ENCODE measurements at places on chromosomes 16 and 17.

- no peak for DNase-seq
Observed at GRCh38 chr16:30458561-30459394, 13.1 kb upstream of the SEPHS2 start.

DNA sequence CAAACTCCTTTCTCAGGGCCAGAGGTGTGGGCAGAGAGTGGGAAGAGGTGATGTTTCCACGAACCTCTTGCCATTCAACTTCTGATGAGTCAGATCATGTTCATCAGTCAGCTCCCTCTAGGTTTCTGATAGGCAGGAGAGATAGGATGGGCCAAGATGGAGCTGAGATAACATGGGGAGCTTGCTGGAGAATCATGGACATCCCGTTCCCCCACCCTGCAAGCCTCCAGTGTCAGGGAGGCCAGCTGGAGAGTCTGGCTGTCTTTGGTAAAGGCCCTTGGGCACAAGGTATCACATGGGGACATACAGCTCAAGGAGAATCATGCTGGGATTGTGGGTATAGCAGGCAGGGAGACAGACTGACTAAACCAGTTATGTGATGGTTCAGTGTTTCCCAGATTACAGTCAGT lies 136.0 kb upstream of the IRX3 start:
- no peak for DNase-seq

GRCh38 chr16:78995441-78995840 lies 605.1 kb downstream of the MAF start:
- no peak for DNase-seq

DNA sequence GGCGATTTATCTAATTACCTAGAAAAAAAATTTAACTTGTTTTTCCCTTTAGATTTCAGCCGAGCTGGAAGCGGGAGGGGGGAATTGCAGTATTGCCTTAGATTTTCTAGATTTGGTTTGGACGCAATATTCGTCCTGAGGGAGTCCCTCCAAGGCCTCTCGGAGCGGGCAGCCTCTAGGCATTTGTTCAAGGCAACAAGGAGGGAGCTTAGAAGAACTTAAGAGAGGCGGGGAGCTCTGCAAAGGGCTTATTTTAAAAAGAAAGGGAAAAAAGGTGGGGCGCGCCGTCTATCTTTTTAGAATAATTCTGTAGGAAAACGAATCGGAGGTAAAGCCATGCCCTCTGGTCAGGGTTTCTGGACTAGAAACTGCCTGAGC lies 407 bp upstream of the TMEM94 start:
- no peak for DNase-seq

DNA sequence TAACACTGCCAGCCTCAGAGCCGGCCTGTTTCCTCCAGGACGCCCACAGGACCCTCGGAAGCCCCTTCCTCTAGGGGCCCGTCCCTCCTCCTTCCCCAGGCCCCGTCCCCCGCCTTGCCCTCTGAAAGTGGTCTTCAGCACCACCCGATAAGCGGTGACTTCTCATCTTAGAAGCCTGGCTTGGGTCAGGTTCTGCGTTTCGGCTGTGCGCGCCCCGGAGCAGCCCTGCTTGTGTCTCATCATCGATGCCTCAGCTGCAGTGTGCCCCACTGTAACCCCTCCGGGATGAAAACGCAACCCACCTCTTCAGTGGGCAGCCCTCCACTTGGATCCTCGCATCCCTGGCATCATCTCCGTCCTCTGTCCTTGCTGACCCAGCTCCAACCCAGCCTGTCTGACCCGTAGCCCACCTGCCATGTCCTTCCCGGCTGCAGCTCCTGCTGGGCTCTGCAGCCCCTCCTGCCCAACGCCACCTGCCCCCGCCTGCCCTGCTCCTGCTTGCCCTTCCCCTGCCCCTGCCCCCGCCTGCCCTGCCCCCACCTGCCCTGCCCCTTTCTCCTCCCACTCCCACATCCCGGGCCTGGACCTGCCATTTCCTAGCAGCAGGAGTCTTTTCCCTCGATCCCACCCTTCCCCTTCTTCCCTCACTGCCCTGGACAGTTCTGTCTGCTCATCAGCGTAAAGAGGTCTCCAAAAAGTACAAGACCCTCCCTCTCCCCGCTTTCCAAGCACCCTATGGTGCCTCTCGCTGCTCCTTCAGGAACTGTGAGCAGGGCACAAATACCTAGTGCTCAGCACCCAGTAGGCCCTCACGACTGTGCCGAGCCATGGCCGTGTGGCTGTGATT lies 112.5 kb upstream of the CHMP6 start:
- DNase-seq: no peak

- no peak for DNase-seq
Observed at GRCh38 chr17:72400863-72401262, 280.0 kb downstream of the SOX9 start.
